ENCODE measurements at places on chromosomes 6 and 20. TPM values are rescaled to one million over a fixed set of nuclear protein-coding genes. Genes with fewer than 3 reads are reported as not detected.
A peak's percentile ranks its signal among the peaks of the same experiment; 100 is the strongest.

GRCh38 chr6:78598966-78599365 is 268.4 kb upstream of the IRAK1BP1 start:
- peak overlapping the region; percentile 100 for H3K27ac ChIP-seq
- DNase-seq: peak; percentile 100
- no peak overlapping the region for H3K4me3 ChIP-seq
- H3K4me1 ChIP-seq: peaks cover 81% of the 10 kb centered on the region

DNA sequence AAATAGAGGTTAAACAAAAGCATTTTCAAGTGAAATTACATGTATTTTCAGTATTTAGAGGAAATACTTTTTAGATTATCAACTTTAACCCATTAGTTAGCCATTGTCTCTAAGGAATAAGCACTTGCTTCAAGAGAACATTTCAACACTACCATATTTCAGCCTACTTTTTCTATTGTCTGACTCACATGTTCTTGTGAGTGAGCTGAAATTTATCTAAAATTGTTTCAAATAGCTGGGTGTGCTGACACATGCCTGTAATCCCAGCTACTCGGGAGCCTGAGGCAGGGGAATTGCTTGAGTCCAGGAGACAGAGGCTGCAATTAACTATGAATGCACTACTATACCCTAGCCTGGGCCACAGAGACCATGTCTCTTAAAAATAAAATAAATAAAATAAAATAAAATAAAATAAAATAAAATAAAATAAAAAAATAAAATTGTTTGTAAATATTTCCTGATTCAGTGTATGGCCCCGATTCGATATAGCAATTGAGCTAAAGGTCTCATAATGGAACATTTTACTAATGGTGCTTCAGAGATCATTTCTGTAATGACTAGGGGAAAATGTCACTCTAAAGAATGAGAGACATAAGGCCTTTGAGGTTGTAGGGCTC is 324.6 kb upstream of the PLCB4 start:
- no peaks in the 10 kb centered on the region for H3K36me3 ChIP-seq
- H3K27ac ChIP-seq: no peak overlapping the region
- H3K4me3 ChIP-seq: no peak overlapping the region
- DNase-seq: no peak
- no peaks in the 10 kb centered on the region for H3K4me1 ChIP-seq
- no peaks in the 10 kb centered on the region for H3K27me3 ChIP-seq

- DNase-seq: no peak
- no peaks in the 10 kb centered on the region for H3K27me3 ChIP-seq
- H3K36me3 ChIP-seq: no peaks in the 10 kb centered on the region
- no peak overlapping the region for H3K4me3 ChIP-seq
- H3K27ac ChIP-seq: no peak overlapping the region
These were observed 1050.0 kb downstream of the EPHA7 start for GRCh38 chr6:92369309-92369708.

GRCh38 chr6:107489636-107490565 is at the start of gene SOBP:
Gene SOBP (plus strand): TSS chr6:107490117. CDS start chr6:107490617, 500 bp downstream.
- H3K36me3 ChIP-seq: no peaks in the 10 kb centered on the region
- H3K27ac ChIP-seq: peak within 1 kb of the TSS; percentile 59
- peak within 1 kb of the TSS; percentile 61 for H3K4me3 ChIP-seq
- H3K27me3 ChIP-seq: peaks cover 13% of the 10 kb centered on the region

GRCh38 chr6:111207141-111207858 is 120.0 kb downstream of the SLC16A10 start:
- no peak overlapping the region for H3K4me3 ChIP-seq
- H3K4me1 ChIP-seq: no peaks in the 10 kb centered on the region
- DNase-seq: no peak
- no peaks in the 10 kb centered on the region for H3K27me3 ChIP-seq

GRCh38 chr20:36467076-36467999 is 74.0 kb upstream of the MYL9 start:
- peak; percentile 64 for DNase-seq
- no peaks in the 10 kb centered on the region for H3K27me3 ChIP-seq
- no peak overlapping the region for H3K4me3 ChIP-seq
- no peaks in the 10 kb centered on the region for H3K36me3 ChIP-seq
- peak overlapping the region; percentile 2 for H3K27ac ChIP-seq
- H3K4me1 ChIP-seq: peaks cover 74% of the 10 kb centered on the region

GRCh38 chr6:158379336-158379735 is 67.1 kb downstream of the TULP4 start:
- no peaks in the 10 kb centered on the region for H3K27me3 ChIP-seq
- DNase-seq: no peak
- H3K4me3 ChIP-seq: no peak overlapping the region

GRCh38 chr20:33474963-33475362 is 14.9 kb upstream of the CBFA2T2 start:
- H3K36me3 ChIP-seq: no peaks in the 10 kb centered on the region
- H3K27ac ChIP-seq: no peak overlapping the region
- no peak for DNase-seq
- H3K27me3 ChIP-seq: peaks cover 14% of the 10 kb centered on the region
- no peak overlapping the region for H3K4me3 ChIP-seq
- no peaks in the 10 kb centered on the region for H3K4me1 ChIP-seq

DNA sequence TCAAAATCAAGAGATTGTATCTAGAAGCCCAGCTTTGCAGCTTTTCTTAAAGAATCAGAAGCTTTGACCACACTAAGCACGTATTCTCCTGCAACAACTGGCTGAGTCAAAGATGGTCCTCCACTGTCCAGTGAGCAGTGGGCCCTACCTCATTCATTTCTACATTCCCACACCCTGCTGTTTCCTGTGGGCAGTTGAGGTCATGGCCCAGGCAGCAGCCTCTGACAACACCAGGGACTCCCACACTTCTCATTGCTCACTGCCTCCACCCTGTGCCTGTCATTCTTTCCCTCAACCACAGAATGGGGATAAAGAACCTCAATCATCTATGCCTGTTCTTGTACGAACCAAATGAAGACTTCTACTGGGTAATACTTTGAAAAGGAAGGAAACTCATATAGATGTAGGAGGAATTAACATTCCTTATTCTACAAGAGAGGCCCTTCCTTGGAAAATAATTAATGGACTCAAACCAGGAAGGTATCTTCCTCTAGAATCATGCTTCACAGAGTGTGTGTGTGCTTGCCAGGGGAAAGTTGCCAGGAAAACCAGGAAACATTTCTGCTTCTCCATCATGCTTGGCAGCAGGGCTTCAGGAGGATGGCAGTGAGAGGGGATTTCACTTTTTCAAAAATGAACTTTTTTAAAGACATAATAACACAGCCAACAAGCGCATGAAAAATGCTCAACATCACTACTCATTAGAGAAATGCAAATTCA is 191.7 kb upstream of the RIN2 start:
- H3K27me3 ChIP-seq: no peaks in the 10 kb centered on the region
- H3K27ac ChIP-seq: no peak overlapping the region
- H3K36me3 ChIP-seq: no peaks in the 10 kb centered on the region
- no peak for DNase-seq
- H3K4me3 ChIP-seq: no peak overlapping the region

- H3K27ac ChIP-seq: no peak overlapping the region
- H3K27me3 ChIP-seq: no peaks in the 10 kb centered on the region
- DNase-seq: no peak
- no peak overlapping the region for H3K4me3 ChIP-seq
These were observed 15.0 kb downstream of the GABBR1 start for GRCh38 chr6:29617782-29618554.

DNA sequence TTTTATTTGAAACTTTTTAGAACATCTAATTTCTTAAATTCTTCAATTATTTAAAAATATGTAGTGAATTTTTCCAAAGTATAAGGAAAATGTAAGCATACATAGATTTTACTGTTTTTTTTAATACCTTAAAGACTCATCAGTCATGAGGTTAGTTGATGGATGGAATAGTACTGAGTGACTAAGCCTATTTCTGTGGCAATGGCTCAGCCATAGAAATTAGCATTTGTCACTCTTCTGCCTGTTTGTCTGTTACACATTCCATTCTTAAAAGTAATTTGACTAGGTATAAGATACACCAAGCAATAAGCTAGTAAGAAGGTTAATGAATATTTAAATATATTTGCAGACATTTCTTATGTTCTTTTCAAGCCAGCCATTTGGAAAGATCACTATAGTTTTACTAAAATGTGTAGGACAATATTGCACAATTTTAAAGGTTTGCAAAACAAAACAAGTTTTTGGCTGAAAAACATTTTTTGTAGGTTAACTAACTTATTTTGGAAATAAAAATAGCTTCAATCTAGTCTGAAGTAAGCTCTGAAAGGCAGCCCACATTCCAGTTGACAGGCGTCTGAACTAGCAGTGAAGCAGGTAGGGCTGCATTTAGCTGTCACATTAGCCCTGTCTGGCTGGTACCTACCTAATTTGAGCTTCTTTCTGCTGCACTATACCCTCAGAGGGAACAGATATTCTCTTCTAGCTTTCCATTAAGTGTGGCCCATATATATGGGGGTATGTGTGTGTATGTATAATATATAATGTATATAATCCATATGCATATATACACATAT is 385.7 kb downstream of the GRIK2 start:
- no peaks in the 10 kb centered on the region for H3K36me3 ChIP-seq
- no peak overlapping the region for H3K27ac ChIP-seq
- no peaks in the 10 kb centered on the region for H3K27me3 ChIP-seq
- no peaks in the 10 kb centered on the region for H3K4me1 ChIP-seq

IYD gene
- not detected for total RNA-seq

CFB gene
- 1.5 TPM for total RNA-seq

TREM1 gene
- total RNA-seq: not detected

KIF13A gene
- total RNA-seq: 65.8 TPM

Measured in endothelial cell of umbilical vein (primary cell).